Activated T-helper 1 cell treated with Interleukin-2 at 50 U/mL for 16 hours (primary cell): ENCODE measurements at places on chromosomes 2 and 18.

GRCh38 chr2:109031476-109032228 is 42.6 kb upstream of the EDAR start:
- DNase-seq = peak; percentile 57

GRCh38 chr18:60870261-60871153 is 462.7 kb upstream of the CDH20 start:
- DNase-seq = no peak

DNA sequence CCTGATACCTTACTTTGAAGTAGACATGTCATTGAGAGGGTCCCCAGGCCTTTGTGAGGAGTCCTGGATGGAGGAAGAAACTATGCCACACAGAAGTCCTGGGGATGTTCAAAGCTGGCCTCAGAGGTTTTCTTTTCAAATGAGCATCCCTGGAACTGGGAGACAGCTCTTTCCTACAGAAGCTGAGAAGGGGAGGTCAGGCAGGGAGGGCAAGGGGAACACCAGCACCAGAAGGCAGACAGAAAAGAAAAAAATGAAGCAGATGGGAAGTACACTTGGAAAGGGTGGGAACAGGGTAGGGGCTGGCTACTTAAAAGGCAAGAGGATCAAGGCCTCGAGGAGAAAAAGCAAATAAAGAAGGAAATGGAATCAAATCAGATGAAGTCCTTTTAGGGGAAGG is 120.0 kb downstream of the FMNL2 start:
- no peak for DNase-seq

- no peak for DNase-seq
Measured at GRCh38 chr2:114468343-114468742, 25.9 kb downstream of the DPP10 start.

DNA sequence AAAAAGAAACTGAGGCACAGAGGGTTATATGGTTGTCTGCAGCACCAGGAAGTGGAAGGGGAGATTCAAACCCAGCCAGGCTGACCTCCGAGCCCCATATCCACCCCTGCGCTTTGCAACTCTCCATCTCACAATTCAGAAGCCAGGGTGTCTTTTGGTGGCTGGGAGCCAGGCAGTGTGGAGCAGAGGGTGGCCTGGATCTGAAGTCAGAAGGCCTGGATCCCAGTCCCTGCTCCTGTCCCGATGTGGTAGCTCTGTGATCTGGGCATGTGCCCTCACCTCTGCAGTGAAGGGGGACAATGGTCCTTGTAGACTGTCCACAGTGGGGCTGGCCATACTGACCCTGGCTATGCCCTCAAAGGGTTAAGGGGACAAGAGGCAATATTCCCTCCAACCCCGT is 57.0 kb downstream of the CIB4 start:
- DNase-seq = no peak
